Ureter (tissue), 1 donor: ENCODE measurements at places on chromosomes 2 and 18.

- DNase-seq = no peak
These were observed 240.5 kb downstream of the RDH14 start for GRCh38 chr2:18319987-18320386.

- DNase-seq = no peak
These were observed 48.8 kb upstream of the ZDBF2 start for GRCh38 chr2:206225435-206226232.

DNA sequence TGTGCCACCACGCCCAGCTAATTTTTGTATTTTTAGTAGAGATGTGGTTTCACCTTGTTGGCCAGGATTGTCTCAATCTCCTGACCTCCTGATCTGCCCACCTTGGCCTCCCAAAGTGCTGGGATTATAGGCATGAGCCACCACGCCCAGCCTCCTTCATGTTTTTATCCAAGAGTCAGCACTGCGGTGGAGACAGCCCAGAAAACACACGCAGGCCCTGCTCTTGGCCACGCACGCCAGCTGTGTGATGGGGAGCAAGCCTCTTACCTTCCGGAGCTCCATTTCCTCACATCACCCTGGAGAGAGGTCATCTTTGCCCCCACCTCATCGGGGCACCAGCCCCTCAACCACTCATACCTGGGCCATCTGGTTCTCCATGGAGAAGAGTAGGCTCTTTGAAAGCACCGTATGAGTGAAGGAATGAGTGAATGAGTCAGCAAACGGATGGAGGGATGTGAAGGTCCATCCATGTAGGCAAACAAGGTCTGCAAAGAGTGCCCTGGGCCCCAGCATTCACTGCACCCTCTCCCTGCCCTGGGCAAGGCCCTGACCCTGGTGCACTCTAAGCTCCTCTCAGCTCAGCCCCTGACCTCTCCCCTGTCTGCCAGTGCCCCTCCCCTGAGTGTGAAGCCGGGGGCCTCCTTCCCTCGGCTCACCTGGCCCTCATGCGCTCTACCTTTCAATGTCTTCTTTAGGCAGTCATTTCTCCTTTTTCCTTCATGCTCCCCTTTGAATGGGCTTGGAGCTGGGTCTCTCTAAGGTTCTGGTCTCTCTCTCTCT is 7.4 kb downstream of the GYPC start:
- DNase-seq = no peak

DNA sequence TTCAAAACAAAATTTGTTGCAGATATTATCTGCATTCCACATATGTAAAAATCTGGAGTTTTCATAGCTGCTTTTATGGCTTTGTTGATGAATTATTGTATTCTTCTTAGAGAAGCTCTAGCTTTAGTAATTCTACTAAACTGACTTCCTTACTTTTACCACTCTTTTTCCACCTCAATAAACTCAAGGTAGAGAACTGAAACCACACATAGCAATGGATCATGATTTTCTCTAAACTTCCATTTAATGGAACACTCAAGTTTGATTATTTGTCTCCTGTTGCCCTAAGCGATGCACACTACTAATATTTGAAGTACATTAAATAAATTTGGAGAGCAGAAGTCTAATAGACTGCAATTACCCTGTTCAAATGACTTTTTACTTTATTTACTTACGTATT is 192.0 kb downstream of the NBAS start:
- DNase-seq = no peak

- DNase-seq = peak; percentile 29
These were observed 313.2 kb upstream of the HS6ST1 start for GRCh38 chr2:128631698-128632500.

GRCh38 chr18:72114801-72115594 is 429.1 kb downstream of the CBLN2 start:
- DNase-seq = no peak

GRCh38 chr2:218363736-218364135 is 7.1 kb downstream of the CATIP start:
- DNase-seq = no peak

DNA sequence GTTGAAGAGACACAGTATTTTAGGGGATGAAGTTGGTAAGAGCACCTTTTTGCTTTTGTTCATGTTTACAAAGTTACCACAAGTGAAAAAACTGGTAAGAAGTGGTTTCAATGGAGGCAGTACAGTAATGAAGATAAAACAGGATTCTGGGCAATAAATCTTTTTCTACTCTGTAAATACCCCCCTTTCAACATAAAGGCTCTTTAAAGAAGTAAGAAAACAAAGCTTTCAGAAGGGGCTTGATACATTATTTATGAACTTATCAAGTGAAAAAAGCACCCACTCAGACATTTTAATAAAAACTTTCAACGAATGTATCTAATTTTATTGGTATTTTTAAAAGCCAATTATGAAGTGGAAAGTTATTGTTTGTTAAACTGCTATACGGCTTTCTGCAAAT is 522.9 kb downstream of the ZEB2 start:
- no peak for DNase-seq

DNA sequence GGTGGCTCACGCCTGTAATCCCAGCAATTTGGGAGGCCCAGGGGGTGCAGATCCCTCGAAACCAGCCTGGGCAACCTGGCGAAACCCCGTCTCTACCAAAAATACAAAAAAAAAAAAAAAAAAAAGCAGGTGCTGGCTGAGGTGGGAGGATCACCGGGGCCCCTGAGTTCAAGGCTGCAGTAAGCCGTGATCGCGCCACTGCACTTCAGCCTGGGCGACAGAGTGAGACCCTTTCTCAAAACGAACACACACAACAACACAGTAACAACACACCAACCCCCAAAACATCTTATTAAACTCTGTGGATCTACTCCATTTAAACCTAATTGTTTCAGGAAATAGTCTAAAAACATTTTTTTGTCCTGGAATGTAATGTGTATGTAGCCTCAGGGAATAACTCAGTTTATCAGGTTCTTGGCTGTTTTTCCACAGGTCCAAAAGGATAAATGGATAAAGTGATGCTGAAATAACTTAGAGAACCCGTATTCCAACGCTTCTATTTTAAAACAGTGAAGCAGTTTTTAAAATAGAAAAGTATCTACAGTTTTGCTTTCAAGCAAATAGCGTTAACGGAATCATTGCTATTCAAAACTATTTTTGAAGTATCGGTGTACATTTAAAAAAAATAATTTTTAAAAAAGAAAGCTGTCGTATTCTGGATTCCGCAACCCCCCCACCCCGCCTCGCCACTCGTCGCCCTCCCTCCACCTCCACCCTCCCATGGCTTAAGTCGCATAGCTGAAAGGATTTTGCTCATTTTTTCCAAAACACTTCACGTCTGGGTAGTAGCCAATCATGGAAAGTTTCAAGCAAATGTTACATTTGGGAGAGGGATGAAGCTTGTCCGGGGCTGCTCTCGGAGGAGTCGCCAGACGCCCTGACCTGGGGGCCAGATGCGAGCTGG is 895 bp upstream of the GLS start:
- DNase-seq = no peak

DNA sequence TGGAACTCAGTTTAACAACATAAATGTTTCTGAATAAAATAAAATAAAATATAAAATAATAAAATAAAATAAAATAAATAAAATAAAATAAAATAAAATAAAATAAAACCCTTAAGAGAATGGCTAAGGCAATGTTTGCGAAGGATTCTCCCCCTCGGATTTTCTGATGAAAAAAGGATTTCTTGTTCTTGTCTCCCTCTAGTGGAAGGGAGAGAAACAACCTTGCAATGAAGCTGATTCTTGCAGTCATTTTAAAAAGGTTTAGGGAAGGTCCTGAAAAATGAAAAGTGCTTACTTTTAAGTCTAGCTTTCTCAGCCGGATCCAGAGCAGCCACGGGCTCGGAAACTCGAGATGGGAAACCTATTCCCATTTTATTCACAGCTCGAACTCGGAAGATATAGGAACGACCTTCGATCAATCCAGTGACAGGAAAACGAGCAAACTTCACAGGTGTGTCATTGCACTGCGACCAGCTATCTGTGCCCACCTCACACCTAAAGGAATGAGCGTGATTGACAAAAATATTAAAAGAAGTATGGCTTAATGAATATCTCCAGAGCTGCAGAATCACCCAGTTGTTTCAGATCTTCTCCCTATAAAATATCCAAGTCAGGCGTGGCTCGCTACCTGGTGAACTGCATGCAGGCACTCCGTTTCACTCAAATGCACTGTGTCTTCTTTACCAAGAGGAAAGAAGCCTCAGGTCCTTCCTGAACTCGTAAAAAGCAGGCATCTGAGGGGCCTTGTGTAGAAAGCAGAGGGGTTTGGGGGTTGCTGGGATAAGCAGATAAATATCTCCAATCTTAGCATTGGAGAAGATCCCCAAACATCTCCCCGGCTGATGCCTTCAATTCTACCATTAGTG is 68.1 kb downstream of the MYOM1 start:
- DNase-seq = no peak

GRCh38 chr18:69557282-69557681 is 156.6 kb downstream of the DOK6 start:
- DNase-seq = no peak

DNA sequence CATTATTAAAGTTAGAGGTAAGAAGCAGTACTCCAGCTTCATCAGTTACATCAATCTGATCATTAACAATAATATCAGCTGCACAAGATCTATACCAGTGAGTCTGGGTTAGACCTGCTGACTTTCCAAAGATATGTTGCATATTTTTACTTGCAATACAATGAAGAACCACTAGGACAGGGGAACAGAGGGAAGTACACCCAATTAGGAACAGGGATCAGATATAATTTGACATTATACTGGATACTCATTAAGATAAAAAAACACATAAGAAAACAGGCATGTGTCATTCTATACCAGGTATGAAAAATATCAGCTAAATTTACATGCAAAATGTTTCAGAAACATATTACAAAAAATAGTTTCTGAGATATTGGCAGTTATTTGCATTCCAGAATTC is 995.1 kb upstream of the DDX18 start:
- no peak for DNase-seq

- DNase-seq = peak; percentile 60
These were observed 1057.1 kb upstream of the CRIM1 start for GRCh38 chr2:35298493-35298892.

DNA sequence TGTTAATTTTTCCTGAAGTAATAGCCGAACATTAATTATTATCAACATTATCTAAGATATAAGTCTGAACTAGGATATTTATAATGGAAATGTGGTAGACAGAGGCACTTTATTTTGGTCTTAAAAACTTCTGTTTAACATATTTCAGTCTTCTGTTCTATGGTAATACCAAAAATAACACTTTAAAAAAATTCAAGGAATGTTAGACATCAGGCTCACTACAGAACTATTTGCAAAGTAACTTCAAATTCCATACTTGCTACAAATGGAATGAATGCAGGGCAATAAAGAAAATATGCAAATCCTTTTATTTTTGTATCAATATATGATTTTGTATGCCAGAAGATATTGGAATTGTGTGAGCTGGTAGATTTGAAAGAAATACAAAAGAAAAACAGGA is 345.5 kb upstream of the DSEL start:
- no peak for DNase-seq
